ENCODE measurements at places on chromosomes 3 and 15. TPM values are rescaled to one million over a fixed set of nuclear protein-coding genes. Genes with fewer than 3 reads are reported as not detected.

TRPC1 gene
- polyA plus RNA-seq = 3.2 TPM

SLCO3A1 gene
- polyA plus RNA-seq = 12.8 TPM

ALS2CL gene
- polyA plus RNA-seq = 43.0 TPM

TYRO3 gene
- polyA plus RNA-seq = 46.5 TPM

KIF15 gene
- polyA plus RNA-seq = 0.32 TPM

GUCA1C gene
- polyA plus RNA-seq = 2.7 TPM

LEKR1 gene
- 1.8 TPM for polyA plus RNA-seq

GLDN gene
- polyA plus RNA-seq = 0.71 TPM

TXNRD3 gene
- 10.8 TPM for polyA plus RNA-seq

FHIT gene
- 61.2 TPM for polyA plus RNA-seq

AQP9 gene
- polyA plus RNA-seq = 0.30 TPM

TMEM212 gene
- not detected for polyA plus RNA-seq

SNTN gene
- polyA plus RNA-seq = not detected

NAALADL2 gene
- polyA plus RNA-seq = 2.0 TPM

RNF13 gene
- polyA plus RNA-seq = 54.1 TPM

AHSG gene
- polyA plus RNA-seq = 0.34 TPM

HYPK gene
- 7.7 TPM for polyA plus RNA-seq

HCN4 gene
- polyA plus RNA-seq = 0.15 TPM

GHSR gene
- not detected for polyA plus RNA-seq

PLSCR5 gene
- not detected for polyA plus RNA-seq

CD200 gene
- 8.5 TPM for polyA plus RNA-seq

EEF1AKMT4 gene
- polyA plus RNA-seq = 6.1 TPM

GOLGA6D gene
- not detected for polyA plus RNA-seq

TMEM45A gene
- polyA plus RNA-seq = 4.6 TPM

ASB14 gene
- not detected for polyA plus RNA-seq

MITF gene
- 14.1 TPM for polyA plus RNA-seq

SMCO1 gene
- polyA plus RNA-seq = not detected

CCDC9B gene
- 4.7 TPM for polyA plus RNA-seq

HHLA2 gene
- 18.8 TPM for polyA plus RNA-seq

XCR1 gene
- not detected for polyA plus RNA-seq

FSD2 gene
- not detected for polyA plus RNA-seq

KBTBD13 gene
- not detected for polyA plus RNA-seq

SAXO2 gene
- 5.1 TPM for polyA plus RNA-seq

GNB4 gene
- polyA plus RNA-seq = 3.9 TPM

MUSTN1 gene
- 47.8 TPM for polyA plus RNA-seq
